ENCODE measurements at places on chromosomes 1 and 21.

GRCh38 chr1:182185842-182186756 lies 124.6 kb upstream of the ZNF648 start:
- DNase-seq, result no peak

DNA sequence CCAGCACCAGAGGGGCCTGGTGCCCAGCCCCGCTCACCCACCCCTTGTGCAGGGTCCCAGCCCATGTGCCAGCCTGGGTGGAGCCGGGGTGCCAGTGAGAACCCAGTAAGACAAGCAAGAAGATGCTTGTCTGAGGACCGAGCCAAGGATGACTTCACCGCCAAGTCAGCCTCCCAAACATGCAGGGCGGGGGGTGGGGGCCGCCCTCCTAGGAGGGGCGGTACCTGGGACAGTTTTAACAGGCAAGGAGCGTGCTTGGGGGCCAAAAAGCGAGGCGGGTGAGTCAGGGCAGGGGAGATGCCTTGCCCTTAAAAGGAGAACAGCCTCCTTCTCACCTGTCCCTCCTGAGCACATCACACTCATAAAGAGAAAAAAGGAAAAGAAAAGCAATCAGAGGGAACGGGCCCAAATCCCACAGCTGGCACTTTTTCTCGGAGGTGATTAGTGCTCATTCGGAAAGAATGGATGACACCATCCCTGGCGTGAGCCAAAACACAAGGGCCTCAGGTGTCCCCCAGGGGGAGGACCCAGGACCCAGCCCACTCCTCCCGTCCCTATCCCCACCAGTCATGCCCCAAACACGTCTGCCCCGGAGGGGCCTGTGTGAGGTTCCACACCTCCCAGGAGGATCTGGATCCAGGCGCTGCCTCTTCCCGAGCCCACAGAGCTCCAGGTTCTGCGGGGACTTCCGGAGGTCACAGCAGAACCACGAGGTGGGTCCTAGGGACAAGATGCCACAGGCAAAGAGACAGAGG lies 77.6 kb upstream of the IFFO2 start:
- no peak for DNase-seq

DNA sequence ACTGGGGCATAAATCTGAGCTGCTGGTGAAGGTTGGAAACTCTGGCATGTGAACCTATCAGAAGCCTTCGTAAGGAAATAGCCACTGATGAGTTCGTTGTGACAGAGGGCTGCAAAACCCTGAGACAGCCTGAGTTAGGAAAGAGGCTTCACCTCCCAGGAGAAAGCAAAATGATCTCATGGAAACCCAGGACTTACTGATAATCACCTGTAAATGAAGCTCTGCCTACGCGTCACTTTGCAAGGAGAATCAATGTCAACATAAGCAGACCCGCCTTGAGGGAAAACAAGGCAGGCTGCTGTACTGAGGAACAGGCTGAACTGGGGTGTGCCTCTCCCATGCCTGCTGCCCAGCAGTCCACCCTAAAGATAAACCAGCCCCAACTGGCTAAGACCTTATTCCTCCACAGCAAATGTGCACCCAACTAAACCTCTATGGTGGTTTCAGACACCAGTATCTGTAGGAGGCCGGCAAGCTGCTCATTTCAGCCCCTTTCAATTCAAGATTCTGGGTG lies 46.8 kb upstream of the SLC44A3 start:
- DNase-seq, result no peak

- DNase-seq, result no peak
Measured at GRCh38 chr1:235628316-235629005, 21.1 kb downstream of the GNG4 start.

DNA sequence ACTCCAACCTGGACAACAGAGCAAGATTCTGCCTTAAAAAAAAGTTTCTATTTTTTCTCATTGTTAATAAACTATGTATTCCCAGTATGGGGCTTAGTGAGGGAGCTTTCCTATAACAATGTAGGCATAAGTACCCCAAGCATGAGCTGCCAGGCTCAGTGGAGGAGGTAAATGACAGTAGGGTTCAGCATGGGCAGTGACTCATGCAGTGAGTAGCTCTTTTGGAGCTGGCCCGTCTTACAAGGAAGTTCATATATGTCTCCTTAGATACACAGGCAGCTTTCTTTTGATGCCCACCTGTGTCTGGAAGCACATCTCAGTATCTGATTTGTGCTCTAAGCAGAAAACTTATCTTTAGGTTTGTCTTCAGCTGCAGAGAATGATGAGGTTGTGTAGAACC lies 57.9 kb downstream of the ZNF678 start:
- DNase-seq, result no peak
